Liver (tissue), 10 donors: ENCODE measurements at places on chromosomes 13 and 19. TPM values are rescaled to one million over a fixed set of nuclear protein-coding genes. Genes with fewer than 3 reads are reported as not detected.

URAD gene
- not detected for total RNA-seq

DIAPH3 gene
- total RNA-seq, result 0.08 TPM

KLK10 gene
- total RNA-seq, result not detected

KL gene
- 0.92 TPM for total RNA-seq

ZNF682 gene
- 5.2 TPM for total RNA-seq

ELSPBP1 gene
- not detected for total RNA-seq
